ENCODE measurements at places on chromosomes 7 and 10.

DNA sequence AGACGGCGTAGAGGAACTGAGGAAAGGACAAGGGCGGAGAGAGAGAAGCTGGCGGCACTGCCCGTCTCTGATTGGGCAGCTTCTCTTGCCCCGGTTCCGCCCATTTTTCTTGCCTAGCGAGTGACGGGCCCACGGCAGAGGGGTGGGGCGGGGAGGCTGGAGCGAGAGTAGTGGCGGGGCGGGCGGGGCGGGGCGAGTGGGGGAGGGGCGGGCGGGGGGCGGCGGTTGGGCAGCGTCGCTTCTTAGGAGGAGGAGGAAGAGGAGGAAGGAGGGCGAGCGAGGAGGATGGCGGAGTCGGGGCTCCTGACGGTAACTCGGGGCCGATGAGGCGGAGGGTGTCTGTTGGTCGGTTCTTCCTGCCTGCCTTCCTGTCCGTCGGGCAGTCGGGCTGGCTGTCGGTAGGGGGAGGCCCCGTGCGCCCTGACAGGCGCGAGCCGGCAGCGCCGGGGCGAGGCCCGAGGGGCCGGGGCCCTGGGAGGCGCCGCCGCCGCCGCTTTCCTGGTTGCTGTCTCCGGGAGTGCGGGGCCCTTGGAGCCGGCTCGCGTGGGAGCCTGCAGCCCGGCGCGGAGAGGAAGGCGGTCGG lies at the start of gene SHOC2:
Gene SHOC2 (plus strand): TSS at position 256 of the 583 bp plus-strand sequence. CDS start 44,755 bp downstream, outside the sequence.
- DNase-seq: peak; percentile 97

DNA sequence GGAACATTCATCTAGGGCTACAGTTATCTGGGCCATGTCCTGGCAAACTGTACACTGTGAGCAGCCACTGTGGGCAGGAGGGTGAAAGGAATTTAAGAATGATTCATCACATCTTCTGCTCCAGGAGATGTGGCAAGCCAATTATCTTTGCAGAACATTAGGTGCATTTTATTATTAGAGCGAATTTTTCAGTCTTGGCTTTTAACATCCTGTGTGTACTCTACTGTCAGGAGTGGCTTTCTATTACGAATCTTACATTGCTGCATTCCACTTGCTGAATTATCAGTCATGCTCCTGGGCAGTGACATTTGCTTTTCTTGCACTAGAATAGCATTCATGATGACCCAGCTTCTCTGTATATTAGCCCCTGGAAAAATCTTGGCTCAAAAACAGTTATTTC lies 109.2 kb upstream of the TARP start:
- DNase-seq: no peak

DNA sequence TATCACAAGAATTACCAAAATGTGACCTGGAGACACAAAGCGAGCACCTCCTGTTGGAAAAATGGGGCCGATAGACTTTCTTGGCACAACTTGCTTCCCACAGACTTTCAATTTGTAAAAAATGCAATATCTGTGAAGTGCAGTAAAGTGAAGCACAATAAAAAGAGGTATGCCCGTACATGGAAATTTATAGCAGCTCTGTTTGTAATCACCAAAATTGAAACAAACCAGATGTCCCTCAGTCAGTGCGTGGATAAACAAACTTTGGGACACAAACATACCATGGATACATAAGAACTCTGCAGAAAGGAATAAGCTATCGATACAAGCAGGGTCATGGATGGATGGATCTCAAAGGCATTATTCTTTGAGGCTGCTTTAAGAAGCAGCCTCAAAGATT lies 33.6 kb downstream of the ARID5B start:
- no peak for DNase-seq

DNA sequence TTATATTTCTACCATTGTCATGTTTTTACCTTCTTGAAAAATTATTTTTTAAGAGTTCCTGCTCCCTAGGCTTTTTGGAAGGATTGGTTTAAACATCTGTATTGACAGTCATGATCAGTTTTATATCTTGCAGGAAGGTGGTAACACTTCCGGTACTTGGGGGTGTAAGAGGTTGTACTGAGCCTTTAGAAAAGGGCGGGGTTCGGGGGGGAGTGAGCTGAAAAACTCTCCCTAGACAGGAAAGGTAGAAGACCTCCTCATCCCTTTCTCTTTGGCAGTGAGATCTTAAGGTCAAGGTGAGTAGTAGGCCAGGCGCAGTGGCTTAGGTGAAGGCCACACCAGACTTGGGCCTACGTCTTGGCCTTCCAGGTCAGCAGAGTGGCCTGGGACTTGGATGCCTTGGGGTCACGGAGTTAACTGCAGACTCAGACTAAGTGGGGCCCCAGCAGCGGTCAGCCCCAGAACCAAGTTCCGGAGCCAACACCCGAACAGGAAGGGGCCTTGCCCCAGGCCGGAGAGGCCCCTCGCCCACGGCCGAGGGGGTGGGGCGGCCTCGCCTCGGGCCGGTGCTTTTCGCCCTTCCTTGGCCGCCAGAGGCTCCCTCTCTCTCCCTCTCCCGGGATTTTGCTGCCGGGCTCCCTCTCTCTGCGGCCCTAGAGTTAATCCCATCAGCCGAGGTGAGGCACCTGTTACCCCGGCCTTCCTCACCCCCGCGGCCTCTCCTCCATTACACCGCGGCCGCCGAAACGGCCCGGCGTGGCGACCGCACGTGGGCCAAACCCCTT lies at the start of gene PPP1R9A:
Gene PPP1R9A (plus strand): TSS at position 569 of the 785 bp plus-strand sequence. CDS start 2,520 bp downstream, outside the sequence.
- DNase-seq: no peak

DNA sequence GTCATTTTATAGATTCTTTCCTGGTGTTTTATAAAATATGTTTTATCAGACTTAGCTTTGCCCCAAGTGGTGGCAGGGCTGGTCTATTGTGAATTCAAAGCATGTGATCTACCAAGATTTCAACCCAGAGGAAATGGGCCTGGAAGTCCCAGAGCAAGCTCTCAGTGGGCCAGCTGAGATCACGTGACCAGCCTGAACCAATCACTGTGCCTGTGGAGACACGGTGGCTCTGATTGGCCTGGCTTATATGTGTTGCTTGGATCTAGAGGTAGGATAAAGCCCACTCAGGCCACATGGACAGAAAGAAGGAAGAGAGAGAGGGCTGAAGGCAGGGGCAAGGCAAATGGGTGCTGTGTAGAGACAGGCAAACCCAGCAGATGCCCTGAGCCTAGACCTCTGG lies 65.5 kb upstream of the GATA3 start:
- no peak for DNase-seq
